ENCODE measurements at places on chromosomes 5 and 9.

GRCh38 chr5:10279925-10280720 lies 27.6 kb downstream of the CMBL start:
- DNase-seq = no peak

GRCh38 chr9:125427556-125427955 lies 165.9 kb downstream of the GAPVD1 start:
- no peak for DNase-seq

DNA sequence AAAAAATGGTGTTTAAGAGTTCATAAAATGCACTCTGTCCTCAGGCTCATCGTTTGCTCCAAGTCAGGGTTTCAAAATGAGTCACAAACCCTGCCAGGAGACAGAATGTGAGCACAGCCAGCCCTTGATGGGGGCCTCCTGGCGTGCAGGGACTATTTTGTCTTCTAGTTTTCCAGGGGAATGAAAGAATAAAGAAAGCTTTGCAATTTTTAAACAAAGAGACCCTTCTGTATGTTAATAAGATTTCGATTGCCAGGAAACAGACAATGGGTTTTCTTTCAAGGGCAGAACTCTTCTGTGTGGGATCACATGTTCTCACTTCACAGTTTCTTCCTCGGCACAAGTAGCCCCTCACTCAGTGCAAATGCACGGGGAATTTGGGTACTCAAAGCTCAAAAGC lies 121.4 kb upstream of the C6 start:
- DNase-seq = no peak

GRCh38 chr9:108750661-108751215 lies 105.0 kb downstream of the ACTL7B start:
- no peak for DNase-seq

DNA sequence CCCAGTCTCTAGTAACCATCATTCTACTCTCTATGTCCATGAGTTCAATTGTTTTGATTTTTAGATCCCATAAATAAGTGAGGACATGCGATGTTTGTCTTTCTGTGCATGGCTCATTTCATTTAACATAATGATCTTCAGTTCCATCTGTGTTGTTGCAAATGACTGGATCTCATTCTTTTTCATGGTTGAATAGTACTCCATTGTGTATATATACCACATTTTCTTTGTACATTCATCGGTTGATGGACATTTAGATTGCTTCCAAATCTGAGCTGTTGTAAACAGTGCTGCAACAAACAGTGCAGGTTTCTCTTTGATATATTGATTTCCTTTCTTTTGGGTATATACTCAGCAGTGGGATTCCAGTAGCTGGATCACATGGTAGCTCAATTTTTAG lies 46.4 kb downstream of the S100Z start:
- DNase-seq = no peak

Measured in A172 (cell line).